ENCODE measurements at places on chromosomes 6 and 20.

DNA sequence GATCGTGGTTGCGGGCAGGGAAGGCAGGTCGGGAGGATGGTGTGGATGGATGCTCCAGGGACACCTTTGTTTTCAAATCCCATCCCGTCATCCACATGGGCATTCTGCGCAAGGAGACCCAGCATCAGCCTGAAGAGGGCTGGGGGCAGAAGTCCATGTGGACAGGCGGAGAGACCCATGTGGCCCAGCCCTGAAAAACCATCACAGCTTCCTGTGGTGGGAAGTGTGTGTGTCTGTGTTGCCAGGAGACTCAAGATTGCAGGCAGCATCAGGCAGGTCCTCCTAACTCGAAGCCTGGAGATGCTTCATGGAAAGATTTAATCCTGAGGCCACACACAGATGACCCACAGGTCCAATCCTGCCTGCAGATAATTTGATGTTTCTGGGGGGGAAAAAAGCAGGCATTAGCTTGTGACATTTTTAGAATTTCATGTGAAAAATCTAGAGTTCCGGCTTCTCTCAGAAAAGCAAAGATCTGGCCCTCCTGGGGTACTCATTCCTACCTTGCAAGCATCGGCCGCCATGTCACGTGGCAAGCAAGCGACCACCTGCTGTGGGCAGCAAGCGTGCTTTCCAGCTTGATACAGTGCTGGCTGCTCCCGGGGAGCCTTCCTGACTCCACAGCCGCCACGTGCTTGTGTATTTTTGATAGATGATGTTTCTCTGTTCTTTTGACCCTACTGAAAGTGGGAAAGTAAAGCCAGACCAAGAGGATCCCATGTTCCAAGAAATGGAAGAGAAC lies 25.8 kb downstream of the BCAS4 start:
- no peak for DNase-seq

GRCh38 chr6:46090115-46091079 lies 39.4 kb upstream of the ENPP4 start:
- peak; percentile 25 for DNase-seq

DNA sequence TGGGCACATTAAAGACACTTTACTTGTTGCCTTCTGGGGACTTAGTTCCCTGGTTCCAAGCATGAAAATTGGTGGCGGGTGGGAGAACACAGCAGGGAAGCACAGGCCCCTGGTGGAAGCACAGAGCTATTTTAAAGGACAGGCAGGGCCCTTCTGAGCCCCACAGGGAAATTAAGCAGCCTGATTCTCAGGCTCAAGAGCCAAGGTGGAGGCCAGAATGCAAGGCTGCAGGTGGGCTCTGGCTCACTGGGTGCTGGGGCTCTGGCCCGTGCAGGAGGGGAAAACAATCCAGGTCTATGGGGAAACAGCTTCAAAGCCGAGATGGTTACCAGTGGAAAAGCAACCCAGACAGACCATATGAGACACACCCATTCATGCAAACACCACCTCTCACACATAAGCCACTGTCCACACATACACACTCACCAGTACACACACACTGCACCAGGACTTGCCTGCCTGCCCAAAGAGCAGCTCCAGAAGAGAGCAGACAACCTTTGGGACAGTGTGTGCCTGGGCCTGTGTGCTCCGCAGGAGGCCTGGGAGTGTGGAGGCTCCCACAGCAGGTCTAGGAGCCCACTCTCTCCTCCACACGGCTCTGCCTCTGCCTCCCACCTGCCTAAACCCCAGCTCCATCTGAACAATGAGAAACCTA lies 30.6 kb downstream of the TFEB start:
- no peak for DNase-seq

GRCh38 chr6:88992741-88993552 lies 29.5 kb upstream of the RNGTT start:
- DNase-seq, result no peak

DNA sequence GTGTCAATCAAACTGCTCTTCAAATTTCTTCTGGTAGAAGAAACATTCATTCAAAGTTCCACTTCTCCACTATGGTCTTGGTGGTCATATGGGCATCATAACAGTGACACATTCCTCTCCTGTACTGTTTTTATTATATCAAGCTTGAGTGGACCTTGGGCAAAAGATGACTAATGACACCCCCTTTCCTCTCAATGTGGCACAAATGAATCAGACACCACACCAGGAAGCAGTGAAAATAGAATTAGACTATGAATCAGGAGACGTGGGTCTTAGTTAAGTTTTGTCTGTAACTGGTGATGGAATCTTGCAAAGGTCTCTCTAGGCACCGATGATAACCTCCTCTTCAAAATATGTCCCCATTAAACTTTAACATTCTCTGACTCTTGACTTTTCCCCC lies 9.0 kb upstream of the NRSN1 start:
- DNase-seq, result no peak

DNA sequence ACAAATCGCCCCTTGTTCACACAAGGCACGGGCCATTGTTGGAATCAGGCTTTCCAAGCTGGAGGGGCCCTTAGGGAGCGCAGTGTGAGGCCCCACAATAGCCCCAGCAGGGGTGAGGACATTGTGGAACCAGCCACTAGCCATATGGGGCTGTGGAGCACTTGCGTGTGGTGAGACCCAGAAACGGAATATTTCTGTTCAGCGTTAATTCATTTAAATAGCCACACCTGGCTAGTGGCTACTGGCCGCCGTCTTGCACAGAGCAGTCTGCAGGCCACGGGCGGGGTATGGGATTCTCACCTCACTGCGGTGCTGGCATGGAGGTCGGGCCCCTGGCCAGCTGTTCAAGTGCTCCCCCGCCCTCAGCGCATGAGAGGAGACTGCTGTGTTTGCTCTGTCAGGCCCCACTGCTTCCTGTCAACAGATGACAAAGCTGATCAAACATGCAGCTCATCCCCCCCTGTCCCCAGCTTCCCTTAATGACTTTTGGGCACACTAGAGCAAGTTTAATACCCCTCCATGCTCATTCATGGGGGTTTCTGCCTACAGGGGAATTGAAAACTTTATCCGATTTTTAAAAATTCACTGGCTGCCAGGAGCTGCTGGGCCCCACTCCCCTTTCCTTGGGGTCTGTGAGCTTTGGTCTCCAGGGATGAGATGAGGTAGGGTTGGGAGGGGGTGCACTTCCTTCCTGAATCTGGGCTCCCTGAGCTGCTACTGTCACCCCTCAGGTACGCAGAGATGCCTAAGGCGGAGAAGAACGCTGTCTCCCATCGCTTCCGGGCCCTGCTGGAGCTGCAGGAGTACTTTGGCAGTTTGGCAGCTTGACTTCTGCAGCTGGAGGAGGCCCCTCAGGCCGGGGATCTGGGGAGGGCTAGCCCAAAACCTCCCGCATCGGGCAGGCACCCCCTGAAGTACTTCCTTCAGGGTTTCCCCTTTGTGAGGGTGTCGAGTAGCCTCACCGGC lies 13.6 kb downstream of the ITPA start:
- no peak for DNase-seq

DNA sequence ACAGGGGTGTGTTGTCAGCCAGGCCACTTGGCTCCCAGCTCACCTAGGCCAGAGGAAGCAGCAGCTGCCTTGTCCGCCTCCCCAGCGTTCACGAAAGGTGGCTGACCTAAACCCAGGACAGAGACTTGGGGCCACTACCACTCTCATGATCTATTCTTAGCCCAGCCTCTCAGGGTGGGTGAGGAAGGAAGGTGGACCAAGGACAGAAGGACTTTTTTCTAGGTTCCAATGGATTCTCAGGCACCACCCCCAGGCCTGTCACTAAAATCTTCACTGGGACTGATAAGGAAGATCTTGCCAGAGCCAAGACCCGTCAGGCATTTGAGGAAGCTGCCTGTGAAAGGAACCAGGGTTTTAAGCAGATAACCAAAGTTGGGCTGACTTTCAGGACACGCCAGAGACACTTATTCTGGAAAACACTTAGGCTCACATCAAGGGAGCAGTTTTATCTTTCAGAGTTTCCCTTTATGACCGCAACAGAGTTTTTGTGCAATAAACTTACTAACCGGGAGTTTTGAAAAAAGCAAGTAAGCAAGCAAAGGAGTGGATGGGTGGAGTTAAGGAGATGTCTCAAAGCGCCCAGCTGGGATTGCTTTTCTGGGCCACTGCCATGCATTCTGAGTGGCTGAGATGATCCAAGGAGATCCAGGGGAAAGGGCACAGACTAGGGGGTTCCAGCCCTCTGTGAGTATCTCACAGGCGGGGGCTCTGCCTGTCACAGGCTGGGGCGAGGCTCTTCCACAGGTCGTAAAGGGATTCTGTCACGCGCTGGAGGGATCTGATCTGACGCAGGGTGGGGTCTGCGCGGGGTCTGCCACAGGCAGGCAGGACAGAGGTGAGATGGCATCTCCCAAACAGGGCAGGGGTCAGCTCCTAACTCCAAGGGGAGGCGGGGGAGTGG lies 989 bp downstream of the FITM2 start:
- DNase-seq, result no peak

- no peak for DNase-seq
Observed at GRCh38 chr6:74368746-74369145, 672.7 kb downstream of the CD109 start.

GRCh38 chr6:21079468-21080048 lies 514.0 kb upstream of the SOX4 start:
- no peak for DNase-seq

DNA sequence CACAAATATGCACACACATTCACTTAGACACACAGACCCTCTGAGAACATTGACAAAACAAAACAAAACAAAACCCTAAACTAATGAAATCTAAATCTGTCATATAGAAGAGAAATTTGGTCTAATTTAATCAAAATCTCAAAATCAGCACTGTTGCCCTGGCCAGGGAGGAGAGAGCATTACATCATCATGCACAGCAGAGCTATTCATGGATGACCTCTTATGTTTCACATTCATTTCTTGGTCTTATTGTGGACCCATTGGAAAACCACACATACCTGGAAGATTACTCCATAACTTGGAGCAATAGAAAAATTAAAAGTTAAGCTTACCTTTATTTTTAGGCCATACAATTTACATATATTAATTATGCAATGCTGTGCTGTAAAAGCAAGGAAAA lies 1223.6 kb upstream of the GJE1 start:
- no peak for DNase-seq

DNA sequence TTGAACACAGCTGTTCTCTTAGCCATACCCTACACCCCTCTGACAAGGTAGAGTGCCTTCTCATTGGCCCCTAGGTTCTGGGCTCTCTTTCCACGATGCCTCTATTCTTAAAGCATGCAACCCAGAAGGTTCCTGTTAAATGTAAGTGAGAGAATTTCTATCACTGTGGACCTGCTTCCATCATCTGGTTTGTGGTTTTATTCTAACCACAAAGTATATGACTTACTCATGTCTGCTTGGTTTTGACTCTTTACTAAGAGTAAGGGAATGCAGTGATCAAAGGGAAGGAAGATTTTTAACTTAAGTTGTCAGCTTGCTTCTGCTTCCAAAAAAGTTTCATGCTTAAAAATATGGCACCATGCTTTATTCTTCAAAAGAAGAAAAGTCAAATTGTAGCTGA lies 80.2 kb downstream of the ANKEF1 start:
- DNase-seq, result no peak

GRCh38 chr6:16907991-16908390 lies 146.7 kb upstream of the ATXN1 start:
- no peak for DNase-seq

DNA sequence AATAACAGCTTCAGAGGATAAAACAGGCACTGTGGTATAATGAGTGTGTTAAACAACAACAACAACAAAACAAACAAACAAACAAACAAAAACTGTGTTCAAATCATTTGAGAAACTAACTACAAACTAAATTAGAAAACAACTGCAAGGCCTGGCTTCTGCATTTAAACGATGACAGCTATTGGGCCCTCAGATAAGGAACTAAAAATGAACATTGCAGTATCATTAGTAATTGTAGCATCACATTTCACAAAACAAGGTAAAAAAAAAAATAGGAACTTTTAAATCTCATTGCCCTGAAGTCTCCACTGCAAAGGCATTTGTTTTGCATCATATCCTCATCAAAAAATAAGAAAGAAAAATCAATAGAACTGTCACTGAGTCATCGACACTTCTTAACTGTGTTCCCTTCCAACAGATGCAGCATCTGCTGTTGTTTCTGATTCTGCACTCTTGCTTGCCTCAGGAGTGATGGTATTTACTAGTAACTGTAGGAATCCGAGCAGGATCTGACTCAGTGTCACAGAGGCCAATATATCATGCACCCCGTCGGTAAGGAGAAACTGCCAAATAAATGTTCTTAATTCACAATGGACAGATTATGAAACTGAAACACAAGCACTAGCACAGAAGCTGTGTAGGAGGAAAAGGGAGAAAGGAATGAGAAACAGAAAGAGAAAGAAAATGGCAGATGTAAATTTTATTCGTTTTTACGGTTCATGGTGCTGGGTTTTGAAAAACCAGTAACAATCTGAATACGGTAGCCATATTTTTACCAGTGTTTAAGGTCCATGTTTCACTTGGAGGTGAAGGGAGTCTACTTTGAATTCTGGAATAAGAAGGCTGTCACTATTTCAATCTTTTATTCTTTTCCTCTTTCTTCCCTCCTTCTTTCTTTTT lies 365.7 kb upstream of the EPHA7 start:
- no peak for DNase-seq

DNA sequence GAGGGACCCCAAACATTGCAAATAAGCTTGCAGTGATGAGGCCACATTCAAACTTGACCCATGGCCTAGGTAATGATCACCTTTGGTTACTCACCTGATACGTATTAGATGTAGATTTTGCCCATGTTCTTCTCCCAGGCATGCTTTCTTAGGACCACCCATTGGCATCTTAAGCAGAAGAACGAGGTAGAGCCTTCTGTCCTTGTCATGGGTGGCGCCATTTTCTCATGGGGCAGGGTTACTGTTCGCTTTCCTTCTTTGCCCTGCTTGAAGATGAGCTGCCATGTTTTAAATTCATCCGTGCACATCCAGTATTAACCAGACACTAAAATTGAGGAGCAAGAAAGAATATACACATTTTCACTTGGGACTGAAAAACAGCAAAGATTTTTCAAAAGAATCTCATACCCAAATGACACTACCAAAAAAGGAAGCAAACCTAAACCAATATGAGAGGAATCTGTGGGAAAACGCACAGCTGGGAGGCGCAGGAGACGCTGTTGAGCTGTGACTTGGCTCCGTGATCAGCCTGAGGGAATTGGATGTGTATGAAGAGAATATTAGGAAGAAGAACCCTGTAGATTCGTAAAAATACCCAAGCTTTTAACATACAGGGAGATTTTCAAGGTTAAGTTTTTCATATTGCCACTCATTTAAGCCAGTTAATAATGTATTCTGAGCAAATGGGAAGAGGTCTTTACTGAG lies 36.6 kb downstream of the GMPR start:
- DNase-seq, result no peak

- no peak for DNase-seq
Observed at GRCh38 chr6:132209351-132209750, 191.9 kb downstream of the MOXD1 start.

GRCh38 chr6:42260396-42260888 lies 42.8 kb upstream of the MRPS10 start:
- no peak for DNase-seq

All from stimulated activated CD8-positive, alpha-beta memory T cell treated with anti-CD3 and anti-CD28 coated beads, Interleukin-4, amount 100 ng/mL, for 1 hour (primary cell).